Cardiac muscle cell (in vitro differentiated cells and primary cell): ENCODE measurements at places on chromosomes 6 and 20. TPM values are rescaled to one million over a fixed set of nuclear protein-coding genes. Genes with fewer than 3 reads are reported as not detected.
A peak's percentile ranks its signal among the peaks of the same experiment; 100 is the strongest.

The ASCC3 gene
- 29.4 and 33.7 TPM in 2 replicates for polyA plus RNA-seq

GRCh38 chr6:27863962-27864905 is 48.0 kb downstream of the OR2B2 start:
- H3K4me1 ChIP-seq, result peaks cover 11% of the 10 kb centered on the region
- no peaks in the 10 kb centered on the region for H3K27me3 ChIP-seq
- no peak overlapping the region for H3K4me3 ChIP-seq
- H3K27ac ChIP-seq, result no peak overlapping the region
- DNase-seq, result no peak

The CRISP2 gene
- not detected in 2 replicates for polyA plus RNA-seq

DNA sequence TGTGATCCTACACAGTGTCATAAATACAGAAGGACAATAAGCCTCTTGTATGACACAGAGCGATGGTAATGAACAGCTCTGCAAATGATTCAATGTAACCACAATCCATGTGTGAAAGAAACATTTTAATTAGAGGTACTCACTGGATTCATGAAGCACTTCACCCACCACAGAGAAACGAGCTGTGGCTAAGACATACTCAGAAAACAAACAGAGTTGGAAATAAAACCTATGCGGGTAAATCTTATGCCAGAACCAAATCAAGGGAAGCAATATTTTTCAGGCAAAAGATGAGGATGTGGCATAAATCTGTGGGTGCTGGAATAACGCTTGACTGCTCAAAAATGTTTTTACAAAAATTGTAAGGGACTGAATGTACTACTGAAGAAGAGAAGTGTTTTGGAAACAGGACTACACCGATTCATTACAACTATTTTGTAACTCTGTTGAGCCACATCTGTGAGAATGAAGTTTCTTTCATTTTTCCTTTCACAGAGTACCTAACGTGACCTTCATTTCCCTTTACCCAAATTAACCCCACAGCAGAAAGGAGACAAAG is 112.1 kb downstream of the WDR27 start:
- H3K4me1 ChIP-seq, result no peaks in the 10 kb centered on the region
- no peak for DNase-seq
- no peak overlapping the region for H3K4me3 ChIP-seq
- H3K27ac ChIP-seq, result no peak overlapping the region

DNA sequence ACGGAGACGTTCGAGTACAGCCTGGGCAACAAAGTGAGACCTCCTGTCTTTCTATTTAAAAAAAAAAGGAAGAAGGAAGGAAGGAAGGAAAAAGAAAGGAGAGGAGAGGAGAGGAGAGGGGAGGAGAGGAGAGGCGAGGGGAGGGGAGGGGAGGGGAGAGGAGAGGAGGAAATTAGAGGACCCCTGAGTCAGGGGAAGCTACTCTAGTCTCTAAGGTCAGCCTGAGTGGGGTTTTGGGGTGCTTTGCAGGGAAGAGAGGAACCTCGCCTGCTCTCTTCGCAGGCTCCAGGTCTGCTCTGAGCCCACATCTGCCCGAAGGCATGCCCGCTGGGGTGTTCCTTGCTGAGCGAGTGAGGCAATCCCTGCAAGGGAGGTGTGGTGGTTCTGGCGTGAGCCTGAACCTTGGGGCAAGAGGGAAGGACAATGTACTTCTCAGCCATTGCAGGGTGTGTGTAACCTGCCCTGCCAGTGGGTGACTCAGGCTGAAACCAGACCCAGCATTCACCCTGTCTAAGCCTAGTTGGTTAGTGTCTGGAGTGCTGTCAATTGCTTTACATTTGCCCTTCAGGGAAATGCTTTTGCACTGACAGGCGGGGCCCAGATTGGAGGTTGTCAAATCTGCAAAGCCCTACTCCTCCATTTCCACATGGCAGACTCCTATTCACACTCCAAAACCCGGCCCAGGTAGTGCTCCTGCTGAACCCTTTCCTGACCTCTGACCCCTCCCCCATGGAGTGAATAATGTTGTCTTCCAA is 15.3 kb upstream of the MMP9 start:
- no peak overlapping the region for H3K27ac ChIP-seq
- no peak overlapping the region for H3K4me3 ChIP-seq
- no peaks in the 10 kb centered on the region for H3K27me3 ChIP-seq
- DNase-seq, result no peak
- H3K36me3 ChIP-seq, result no peaks in the 10 kb centered on the region
- no peaks in the 10 kb centered on the region for H3K4me1 ChIP-seq

- peak; percentile 52 for DNase-seq
- no peaks in the 10 kb centered on the region for H3K27me3 ChIP-seq
- no peak overlapping the region for H3K4me3 ChIP-seq
- no peaks in the 10 kb centered on the region for H3K36me3 ChIP-seq
- peaks cover 47% of the 10 kb centered on the region for H3K4me1 ChIP-seq
- peak overlapping the region; percentile 80 for H3K27ac ChIP-seq
Observed at GRCh38 chr6:152068622-152069261, 261.3 kb downstream of the ESR1 start.

The LRRC73 gene
- polyA plus RNA-seq, result 2.9 and 4.6 TPM in 2 replicates
